ENCODE measurements at places on chromosomes 12 and 14.
A peak's percentile ranks its signal among the peaks of the same experiment; 100 is the strongest.

DNA sequence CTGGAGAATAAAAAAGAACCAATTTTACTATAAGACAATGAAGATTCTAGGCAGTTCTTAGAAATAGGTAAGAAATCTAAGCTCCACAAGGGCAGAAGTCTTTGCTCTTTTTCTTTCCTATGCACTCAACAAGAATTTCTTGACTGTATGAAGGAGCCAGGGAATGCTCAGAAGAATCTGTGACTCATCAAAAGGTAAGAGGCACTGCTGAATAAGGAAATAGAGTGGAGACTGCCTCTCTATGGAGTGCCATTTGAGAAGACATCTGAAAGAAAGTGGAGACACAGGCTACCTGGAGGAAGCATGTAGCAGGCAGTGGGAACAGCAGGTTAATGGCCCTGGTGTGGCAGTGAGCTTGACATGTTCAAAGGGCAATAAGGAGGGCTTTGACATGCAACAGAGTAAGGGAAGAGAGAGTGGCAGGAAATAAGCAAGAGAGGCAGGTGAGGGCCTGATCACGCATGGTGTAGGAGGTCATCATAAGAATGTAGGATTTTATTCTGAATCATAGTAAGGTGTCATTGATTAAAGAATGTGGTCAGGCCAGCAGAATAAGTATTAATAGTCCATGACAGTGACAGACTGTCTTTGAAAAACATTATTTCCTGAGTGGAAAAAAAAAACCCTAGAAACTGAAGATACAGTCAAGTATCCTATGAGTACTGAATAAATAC, 446.7 kb upstream of the GARIN6 start:
- DNase-seq, result no peak

DNA sequence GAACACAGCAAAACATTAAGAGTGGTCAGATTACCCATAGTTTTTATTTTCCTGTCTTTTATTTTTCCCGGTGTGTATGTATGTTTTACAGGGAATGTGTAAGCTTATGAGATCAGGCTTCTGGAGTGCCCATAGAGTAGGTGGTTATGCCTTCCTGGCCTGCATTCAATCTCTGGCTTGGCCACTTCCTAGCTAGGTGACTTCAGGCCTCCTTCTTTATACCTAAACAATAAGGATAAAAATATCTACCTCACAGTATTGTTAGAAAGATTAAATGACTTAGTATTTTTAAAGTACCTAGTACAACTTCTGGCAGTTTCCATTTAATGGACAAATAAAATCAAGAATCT, 42.4 kb downstream of the ITPR2 start:
- no peak for DNase-seq

GRCh38 chr14:20592574-20592973, 1.4 kb upstream of the RNASE12 start:
- DNase-seq, result no peak

GRCh38 chr12:2306012-2306411, 253.2 kb downstream of the CACNA1C start:
- no peak for DNase-seq

DNA sequence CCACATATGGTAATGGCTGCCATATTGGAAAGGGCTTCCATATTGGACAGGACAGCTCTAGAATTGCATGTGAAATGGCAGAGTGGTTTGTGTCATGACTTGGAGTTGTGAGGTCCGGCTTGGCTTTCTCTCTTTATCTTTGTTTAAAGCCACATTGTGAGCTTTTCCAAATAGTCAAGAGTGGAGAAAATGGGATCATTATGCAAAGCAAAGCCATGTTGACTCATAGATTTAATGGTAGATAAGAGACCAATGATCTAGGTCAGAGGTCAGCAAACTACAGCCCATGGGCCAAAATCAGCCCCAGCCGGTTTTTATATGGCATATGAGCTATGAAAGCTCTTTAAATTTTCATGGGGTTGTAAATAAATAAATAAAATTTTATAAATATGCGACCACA, 449.1 kb downstream of the BCL11B start:
- DNase-seq, result no peak

GRCh38 chr14:103135333-103136260, 12.3 kb downstream of the TNFAIP2 start:
- DNase-seq, result no peak

GRCh38 chr12:106282457-106283097, 20.0 kb upstream of the TCP11L2 start:
- peak; percentile 56 for DNase-seq

GRCh38 chr12:102169922-102170621, 27.6 kb downstream of the PMCH start:
- DNase-seq, result no peak

DNA sequence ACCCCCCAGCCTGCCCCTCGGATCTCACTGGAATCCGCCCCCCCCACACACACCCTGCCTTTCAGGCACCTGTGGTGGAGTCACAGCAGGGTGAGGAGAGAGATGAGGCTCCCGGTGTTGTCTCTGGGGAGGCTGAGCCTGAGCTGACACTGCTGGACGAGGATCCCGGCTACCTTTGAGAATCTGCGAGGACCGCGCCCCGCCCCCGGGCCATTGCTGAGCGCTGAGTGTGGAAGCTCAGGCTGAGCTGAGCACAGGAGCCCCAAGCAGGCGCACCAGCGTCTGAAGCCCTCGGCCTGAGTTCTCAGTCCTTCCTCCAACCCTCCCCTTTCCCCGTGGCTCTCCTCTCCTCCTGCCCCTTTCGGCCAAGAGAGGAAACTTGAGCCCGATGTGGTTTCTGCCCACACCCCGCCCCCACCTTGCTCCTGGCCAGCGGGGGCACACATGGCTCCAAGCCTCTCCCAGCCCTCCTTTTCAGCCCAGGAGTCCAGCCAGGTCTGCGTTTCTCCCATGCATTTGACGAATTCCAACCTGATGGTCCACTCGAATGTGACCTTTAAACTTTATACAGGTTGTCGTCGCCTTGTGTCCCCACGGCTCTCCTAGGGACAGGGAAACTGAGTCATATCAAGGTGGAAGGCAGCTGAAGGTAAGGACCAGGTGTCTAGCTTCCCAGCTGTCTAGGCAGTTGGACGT, at the start of gene NFE2:
Gene NFE2 (minus strand): TSS at position 284 of the 696 bp plus-strand sequence. CDS start 5,767 bp downstream, outside the sequence.
- peak; percentile 30 for DNase-seq

GRCh38 chr12:108799401-108800243, 57.8 kb downstream of the SSH1 start:
- no peak for DNase-seq

GRCh38 chr12:89909753-89910152, 201.1 kb upstream of the ATP2B1 start:
- DNase-seq, result no peak

DNA sequence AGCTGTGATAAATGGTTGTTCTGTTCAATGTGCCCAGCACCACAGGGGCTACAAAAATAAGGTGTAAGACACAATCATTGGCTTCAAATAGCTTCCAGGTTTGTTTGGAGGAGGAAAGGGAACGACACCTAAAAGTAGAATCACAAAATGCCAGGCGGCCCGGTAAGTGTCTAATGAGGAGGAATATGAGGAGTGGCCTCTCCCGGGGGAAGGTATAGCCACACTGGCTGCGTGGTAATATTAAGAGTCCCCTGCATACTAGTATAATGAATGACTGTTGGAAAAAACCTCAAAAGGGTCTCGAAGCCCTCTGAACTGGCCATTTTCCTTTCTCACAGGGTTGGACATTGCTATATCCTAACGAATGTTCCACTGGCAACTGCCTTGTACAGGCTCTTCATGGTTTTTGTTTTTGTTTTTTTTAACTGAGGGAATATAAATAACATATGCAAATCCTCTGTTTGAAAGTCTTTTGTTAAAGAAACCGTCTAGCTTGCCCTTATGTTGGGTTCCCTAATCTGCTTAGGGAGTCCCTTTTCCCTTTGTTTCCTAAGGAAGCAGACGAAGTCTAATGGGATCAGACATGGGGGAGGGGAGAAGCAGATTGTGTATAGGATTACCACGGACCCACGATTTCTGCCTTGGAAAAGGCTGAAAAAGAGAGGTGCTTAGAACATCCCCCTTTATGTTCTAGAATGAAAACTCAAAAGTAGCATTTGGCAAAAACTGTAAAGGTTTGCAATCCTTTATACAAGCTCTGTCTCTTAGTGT, 4.2 kb downstream of the CCDC60 start:
- DNase-seq, result no peak

DNA sequence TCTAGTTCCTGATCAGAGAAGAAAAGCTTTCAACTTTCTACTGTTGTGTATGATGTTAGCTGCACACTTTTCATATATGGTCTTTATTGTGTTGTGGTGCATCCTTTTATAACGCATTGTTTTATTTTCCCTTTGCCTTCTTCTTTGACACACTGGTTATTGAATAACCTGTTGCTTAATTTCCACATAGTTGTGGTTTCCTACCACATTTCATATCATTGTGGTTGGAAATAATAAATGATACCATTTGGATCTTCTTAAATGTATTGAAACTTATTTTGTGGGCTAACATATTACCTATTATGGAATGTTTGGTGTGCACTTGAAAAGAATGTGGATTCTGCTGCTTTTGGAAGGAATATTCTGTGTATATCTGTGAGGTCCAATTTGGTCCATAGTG, 64.9 kb downstream of the GPHN start:
- no peak for DNase-seq

- DNase-seq, result no peak
Measured at GRCh38 chr14:20798318-20798717, 4.3 kb downstream of the RNASE1 start.

DNA sequence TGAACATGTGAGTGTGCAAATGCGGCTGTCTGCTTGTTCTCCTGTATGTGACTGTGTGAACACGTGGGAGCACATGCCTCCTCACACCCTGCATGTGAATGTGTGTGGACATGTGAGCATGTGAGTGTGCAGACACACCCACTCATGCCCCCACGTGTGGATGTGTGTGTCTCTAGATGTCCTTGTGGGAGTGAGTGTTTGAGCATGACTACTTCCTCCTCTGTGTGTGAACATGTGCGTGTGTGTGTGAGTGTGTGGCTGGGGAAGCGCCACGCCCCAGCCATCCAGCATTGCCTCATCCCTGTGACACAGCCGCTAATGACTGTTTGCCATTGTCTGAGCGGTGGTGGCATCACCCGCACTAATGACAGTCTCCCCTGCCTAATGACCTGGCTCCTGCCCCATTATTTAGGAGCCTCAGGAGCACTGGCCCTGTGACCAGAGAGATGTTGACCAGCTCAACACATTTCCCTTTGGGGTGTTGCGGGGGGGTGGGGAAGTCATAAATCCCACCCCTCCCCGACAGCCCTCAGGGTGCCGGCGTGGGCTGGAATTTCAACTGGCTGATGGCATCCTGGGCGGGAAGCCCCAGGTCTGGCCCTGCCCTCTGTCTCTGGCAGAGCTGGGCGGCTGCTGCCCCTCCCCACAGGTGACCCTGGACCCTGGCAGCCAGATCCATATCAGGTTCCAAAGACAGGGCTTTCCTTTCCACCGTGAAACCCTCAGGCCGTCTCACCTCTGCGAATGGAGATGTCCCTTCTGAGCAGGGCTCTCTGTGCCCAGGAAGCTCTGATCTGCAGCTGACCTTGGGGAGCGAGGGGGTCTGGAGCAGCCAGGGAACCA, 11.5 kb upstream of the KRT80 start:
- no peak for DNase-seq

All from activated CD4-positive, alpha-beta memory T cell treated with anti-CD3 and anti-CD28 coated beads, Interleukin-2, amount 10 ng/mL, durations not matched to agents 7 days and 5 days (primary cell).